ENCODE measurements at places on chromosomes 2 and 18.

GRCh38 chr2:231781798-231782726 lies 980 bp upstream of the PDE6D start:
- no peak for DNase-seq

DNA sequence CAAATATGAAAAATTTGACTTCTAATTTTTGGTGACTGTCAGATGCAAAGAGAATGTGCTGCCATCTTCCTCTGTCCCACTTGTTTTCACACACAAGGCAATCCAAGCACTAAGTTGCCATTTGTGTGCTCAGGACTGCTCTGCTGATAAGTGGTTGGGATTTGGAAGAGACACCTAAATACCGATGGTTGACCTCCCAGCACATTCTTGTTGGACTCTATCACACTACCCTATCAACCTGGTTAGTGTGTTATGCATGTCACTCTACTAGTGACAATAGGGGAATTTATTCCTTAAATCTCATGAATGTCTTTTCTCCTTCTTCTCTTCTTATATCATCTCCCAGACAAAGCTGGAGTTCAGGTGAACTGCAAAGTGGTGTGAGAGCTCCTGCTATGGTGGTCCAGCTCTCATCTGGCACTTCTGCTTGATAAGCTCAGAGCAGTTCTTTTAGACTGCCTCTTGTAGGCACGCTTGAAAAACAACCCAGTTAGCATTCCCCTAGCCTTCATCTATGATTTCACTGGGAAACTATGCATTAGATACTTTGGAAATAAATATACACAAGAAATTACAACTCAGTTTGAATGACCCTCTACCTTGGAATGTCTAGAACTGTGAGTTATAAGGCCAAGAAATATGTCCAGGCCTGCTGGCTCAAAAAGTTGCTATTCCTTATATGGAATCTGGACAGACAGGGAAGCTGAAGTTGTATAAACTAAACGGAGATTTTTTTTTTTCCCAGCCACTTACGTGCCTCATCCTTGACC lies 404.8 kb downstream of the MEIS1 start:
- no peak for DNase-seq

DNA sequence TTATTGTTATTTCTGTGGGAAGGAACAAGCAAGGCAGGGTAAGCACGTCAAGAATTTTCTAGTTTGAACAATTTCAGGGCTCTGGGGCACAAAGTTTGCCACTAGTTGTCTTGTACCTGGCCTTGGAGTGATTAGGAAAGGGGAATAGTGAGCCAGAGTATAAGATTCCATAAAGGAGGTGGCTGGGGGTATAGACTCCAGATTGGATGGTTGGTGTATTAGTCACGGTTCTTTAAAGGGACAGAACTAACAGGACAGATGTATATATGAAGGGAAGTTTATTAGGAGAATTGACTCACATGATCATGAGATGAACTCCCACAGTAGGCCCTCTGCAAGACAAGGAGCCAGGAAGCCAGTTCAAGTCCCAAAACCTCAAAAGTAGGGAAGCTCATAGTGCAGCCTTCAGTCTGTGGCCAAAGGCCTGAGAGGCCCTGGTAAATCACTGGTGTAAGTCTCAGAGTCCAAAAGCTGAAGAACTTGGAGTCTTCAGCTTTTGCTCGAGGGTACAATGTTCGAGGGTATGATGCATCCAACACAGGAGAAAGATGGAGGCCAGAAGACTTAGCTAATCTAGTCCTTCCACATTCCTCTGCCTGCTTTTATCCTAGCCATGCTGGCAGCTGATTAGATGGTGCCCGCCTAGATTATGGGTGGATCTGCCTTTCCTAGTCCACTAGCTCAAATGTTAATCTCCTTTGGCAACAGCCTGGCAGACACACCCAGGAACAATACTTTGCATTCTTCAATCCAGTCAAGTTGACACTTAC lies 31.5 kb upstream of the PTPRM start:
- no peak for DNase-seq

DNA sequence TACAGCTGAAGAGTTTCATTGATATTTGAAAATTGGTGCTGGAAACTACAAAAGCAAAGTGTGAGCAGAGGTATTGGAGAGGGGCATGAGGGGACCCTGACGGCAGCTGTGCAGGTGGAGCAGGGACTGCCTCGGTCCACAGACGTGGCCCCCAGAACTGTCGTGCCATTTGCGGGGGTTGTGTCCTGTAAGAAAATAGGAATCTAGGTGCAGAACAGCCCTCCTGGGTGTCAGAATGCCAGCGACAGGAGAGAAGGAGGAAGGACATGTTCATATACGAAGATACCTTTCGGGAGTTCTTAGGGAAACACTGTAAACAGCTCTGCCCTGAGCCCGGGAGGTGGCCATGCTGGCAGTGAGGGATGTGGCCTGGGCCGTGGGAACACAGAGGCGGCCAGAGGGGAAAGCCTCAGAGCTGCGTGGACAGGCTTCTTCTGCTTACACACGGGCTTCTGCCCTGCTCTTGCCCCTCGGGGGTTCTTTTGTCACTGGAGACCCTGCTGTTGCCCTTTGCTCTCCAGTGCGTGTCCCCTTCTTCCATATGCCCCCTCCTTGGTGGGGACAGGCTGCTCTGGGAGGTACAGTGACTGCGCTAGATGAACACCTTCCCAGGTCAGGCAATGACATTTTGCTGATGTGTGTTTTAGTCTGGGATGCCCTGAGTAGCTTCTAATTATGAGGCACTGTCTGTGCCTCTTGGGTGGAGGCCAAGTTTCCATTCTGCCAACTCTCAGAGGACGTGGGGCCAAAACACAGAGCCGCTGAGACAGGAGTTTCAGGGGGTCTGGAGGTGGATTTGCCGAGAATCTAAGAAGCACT lies 81.9 kb upstream of the TXNDC2 start:
- no peak for DNase-seq

DNA sequence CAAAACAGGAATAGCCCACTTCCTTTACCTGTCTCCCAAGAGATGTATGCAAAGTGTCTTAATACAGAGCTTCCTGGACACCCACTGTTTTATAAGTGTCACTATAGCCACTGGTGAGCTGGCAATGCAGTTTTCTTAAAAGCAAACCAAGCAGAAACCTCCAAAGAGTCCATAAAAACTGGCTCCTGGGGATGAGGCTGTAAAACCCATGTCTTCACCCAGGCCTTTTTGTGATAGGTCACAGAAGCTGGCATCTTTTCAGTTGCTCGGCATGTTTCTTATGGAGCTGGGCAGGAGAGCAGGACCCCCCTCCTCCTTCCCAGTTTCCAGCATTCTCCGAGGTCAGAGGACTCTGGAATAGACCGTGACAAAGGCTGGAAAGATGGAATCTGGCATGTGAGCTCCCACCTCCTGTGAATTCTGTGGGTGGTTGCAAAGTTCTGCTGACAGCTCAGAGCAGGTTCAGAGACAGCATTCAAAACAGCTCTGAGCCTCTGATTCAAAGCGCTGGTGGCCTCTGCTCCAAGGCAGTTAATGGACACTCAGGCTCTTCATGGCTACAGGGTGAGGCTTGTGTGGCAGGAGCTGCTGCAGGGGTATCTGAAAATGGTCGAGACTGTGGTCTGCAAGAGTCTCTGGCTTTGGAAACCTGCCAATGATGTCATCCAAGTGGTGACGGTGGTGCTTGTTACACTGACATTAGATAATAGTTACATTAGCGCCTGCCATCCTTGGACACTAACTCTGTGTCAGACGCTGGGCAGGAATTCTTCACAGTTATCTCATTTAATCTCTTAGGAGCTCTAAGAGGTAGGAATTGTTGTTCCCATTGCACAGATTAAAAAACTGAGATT lies 283.4 kb downstream of the CLIP4 start:
- no peak for DNase-seq

- no peak for DNase-seq
These were observed 263.4 kb downstream of the NAPG start for GRCh38 chr18:10789180-10789579.

DNA sequence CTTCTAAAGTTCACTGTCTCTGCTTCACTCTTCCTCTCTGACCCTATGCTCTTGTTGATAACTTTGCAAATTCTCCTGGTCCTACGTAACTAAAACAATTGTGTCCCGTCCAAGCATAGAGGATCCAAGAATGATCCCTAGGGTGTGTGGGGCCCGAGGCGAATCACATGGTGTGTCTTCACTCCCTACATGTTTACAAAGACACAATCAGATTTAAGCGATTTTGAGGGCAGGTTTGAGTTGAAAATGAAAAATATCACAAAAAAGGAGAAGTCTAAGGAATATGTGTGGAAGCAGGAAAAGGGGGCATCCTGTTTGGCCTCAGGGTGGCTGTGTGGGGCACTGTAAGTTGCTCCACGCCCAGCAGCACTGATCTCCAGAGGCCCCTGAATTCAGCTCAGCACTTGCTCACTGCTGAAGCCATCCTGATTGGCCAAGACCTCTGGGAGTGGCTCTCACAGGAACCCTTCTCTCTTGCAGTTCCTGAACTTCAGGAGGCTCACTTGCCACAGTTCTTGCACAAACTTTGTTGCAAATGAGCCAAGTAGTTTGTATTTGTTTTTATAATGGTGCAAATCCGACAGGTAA lies 363.6 kb downstream of the ZNF521 start:
- no peak for DNase-seq

DNA sequence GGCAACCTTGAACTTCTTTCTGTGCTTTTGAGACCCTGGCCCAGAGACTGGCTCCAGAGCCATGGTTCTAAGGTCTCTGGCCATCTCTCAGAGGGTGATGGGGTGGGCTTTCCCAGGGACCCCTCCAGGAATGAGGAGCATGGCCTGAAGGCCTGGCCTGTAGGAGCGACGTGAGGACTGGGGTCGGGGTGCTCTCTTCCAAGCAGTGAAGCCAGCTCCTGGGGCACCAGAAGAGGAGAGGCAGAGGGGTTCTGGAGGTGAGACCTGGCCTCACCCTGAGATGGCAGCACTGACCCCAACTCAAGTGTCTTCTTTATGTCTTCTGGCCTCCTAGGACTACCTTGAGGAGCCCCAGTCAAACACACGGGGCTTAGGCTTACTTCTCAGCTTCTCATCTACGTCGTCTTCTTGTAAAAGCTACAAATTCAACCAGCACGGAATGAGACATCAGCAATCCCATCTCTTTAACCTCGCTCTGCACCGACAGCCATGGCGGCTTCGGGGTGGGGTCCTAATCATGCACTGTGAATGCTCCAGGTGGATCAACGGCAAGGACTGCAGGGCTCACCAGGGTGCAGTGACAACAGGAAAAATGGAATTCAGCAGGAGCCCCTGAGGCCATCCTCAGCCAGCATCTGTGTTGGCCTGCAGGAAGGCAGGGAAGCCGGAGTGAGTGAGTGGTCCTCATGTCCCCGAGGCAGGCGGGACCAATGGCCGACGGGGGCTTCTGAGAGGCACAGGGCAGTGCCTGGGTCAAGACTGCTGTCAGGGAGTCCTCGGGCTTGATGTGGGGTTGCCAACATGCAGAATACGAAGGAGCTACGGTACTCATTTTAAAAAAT lies 214.1 kb downstream of the HDAC4 start:
- no peak for DNase-seq

GRCh38 chr2:233544200-233544610 lies 22.4 kb downstream of the USP40 start:
- DNase-seq: no peak

DNA sequence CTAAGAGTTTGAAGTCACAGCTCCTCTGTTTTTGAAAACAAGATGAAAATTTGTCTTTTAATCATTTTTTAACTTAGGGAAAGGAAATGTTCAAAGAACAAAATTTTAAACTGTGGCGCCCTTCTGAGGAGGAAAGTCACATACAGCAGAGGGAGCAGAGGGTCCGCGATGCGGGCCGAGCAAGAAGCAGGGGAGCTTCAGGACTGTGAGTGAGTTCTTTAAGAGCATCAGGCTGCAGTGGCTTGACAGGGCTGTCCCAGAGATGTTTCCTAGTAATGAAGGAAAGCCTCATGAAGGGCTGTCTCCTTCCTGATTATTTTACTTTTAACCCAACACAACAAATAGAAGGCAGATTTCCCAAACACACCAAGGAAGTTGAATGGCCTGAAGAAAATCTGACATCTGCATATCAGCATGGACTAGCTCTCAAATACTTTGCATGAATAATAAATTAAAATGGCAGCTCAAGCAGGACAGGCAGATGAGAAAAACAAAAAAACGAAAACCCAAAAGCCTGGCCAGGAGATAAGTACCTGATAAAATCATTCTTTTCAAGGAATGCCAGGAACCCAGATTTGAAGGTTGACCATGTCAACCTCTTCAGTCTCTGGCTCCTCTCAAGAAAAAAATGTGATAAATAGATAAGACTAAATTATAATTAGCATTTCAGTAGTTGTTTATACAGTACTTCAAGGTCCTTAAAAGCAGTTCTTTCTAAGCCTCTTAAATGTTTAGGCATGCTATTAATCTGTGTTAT lies 60.8 kb downstream of the SLC40A1 start:
- DNase-seq: no peak

DNA sequence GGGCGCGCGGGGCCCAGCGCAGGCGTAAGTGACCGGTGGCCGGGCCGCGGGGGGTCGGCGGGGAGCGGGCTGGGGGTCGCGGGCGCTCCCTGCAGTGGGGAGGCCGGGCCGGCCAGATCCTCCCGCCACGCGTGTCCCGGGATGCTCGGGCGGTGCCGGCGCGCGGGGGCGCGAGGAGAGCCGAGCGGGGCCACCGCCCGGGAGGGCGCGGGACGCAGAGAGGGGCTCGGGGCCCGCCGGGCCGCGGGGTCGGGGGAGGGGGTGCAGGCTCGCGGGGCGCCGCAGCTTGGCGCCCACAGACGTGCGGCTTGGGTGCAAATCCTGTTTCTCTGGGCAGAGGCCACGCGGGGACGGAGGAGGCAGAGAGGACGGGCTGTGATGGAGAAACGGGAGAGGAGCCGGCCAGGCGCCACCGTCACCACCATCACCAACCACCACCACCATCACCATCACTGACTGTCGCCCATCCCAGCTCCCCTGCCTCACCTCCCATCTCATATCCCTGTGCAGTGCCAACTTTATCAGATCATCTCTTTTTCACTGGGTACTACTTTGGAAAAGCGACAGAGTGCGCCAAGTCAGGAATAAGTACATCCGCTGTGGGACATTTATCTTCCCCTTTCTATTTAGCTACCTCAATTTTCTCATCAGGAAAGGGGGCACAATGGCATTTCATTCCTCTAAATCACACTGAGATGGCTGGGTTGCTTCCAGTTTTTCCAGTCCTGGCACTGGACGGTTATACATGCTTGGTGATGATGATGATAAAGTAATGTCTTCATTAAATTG lies 97.2 kb upstream of the GPR45 start:
- no peak for DNase-seq

DNA sequence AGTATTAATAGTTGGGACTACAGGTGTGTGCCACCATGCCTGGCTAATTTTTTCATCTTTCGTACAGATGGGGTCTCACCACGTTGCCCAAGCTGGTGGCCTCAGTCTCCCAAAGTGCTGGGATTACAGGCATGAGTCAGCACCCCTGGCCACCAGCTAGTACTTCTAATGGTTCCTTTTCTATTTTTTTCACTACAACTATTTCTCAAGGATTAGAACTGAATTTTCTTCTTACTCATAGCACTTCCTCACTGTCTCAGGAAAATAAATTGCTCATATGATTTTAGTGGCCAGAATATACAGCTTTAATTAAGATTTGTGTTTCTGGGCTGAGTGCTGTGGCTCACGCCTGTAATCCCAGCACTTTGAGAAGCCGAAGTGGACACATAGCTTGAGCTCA lies 43.2 kb upstream of the SOS1 start:
- no peak for DNase-seq

GRCh38 chr18:54926593-54927325 lies 32.5 kb downstream of the CCDC68 start:
- no peak for DNase-seq
